ENCODE measurements at places on chromosomes 13 and 19.

DNA sequence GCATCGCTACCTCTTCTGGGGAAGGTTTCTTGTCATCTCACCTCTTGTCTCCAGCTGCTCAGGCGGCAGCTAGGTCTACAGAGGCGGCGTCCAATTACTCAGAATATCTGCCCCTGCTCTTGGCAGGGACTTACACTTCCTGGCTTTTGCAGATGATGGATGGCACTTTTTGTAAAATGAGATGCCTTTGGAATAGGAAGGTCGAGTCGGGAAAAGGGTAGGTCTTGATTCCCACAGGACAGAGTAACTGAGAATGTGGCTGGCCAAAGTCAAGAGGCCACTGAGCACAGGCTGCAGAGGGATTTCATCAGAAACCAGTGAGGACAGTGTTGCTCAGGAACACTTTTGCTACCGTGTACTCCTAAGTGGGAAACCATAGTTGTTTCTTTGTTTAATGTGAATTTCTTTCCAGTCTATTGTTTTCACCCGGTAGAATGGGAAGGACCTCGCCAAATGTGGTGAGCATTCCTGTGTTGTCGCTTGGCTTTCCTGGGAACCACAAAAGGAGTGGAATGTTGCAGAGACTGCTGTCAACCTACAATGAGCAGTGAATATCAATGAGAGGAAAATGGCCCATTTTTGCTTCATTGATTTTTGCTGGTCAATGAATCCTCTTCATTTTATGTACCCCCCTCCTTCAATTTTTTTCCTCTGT is 383.7 kb downstream of the HS6ST3 start:
- DNase-seq: no peak

DNA sequence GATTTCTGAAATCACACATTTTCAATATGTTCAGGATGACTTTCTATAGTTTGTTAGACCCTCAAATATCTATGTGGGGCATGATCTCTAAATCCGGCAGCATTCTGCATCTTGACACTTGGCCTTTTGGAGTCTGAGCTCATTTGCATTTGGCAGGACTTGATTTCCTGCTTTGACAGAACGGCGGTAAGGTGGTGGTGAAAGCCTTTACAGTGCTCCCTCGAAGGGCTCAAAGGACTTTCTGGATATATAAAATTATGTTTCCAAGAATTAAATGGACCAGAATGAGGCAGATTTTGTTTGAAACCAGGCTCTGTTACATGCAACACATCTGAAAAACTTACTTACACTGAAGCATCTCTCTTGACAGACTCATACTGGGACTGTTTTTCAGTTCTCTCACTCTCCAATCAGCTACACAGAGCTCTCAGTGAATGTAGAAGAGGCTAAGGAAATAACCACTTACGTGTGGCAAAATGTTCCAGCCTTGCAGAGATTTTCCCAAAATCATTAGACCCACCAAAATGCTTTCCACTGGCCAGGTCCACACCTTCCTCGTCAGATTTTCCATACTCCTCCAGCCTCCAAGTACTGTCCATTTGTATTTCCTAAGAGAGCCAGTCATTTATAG is 207.2 kb downstream of the SPRY2 start:
- no peak for DNase-seq

GRCh38 chr13:19632915-19633478 is 462 bp upstream of the MPHOSPH8 start:
- no peak for DNase-seq

GRCh38 chr13:36261976-36262375 is 35.6 kb downstream of the CCDC169 start:
- DNase-seq: no peak

DNA sequence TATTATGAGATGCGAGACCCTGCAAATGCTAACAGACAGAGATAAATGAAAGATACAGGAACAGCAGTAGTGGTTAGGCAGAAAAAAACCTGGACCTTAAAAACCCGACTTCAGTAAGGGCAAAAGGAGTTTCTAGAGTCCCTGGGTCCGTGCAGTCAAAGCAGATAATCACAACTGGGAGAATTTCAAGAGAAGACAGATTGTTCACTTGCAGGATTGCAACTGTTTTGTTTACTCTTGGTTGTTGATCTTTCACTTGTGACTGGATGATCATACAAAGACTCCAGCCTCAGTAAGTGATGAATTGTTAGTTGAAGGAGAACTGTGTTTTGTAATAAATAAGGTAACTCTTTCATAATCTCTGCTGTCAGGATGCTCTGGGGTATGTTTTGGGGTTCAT is 135.1 kb downstream of the GPC6 start:
- DNase-seq: no peak

DNA sequence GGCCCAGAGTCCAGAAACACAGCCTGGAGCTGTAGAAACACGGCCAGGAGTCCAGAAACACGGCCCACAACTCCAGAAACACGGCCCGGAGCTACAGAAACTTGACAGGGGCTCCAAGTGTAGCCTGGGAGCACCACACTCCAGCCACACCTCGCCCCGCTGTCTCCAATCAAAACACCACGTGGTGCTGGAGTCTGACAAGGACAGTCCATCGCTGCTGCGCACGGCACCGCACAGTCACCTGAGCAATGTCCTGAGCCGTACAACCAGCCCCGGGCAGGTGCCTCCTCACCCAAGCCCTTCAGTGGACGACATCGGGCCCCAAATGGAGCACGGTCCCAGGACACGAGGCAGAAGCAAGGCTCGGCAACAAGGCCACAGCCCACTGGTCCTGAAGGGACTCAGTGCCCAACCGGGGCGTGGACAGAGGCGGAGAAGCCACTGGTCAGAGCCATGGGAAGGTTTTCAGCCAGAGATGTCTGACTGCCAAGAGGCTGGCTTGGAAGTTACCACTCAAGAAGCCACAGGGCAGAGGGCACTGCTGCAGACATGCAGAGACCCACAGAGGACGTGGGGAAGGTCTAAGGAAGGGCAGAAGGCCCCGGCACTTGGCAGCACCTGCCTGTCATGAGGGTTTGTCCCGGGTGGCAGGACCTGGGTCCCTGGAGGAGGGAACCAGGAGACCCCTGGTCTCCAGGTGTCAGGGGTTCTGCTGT is 19.7 kb upstream of the PLPP2 start:
- no peak for DNase-seq

GRCh38 chr19:16896146-16897028 is 7.6 kb downstream of the F2RL3 start:
- DNase-seq: no peak

DNA sequence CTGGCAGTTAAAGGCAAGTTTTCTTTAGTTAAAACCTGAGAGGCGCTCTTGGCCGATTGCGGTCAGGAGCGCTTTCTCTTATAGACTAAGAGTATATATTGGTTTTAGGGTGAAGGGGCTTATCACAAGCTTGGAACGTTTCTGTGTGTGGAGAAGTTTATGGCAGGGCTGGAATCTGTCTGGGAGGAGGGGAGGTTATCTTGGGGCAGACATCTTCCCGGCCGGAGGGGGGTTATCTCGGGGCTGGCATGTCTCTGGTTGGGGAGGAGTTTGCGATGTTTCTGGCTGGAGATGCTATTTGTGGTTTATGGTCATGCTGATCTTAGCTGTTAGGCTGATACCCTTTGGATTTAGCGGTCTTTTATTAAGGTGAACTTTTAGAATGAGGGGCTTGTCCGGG is 18.3 kb downstream of the KDM4B start:
- no peak for DNase-seq

GRCh38 chr13:20499986-20500385 is 25.7 kb downstream of the CRYL1 start:
- DNase-seq: no peak

DNA sequence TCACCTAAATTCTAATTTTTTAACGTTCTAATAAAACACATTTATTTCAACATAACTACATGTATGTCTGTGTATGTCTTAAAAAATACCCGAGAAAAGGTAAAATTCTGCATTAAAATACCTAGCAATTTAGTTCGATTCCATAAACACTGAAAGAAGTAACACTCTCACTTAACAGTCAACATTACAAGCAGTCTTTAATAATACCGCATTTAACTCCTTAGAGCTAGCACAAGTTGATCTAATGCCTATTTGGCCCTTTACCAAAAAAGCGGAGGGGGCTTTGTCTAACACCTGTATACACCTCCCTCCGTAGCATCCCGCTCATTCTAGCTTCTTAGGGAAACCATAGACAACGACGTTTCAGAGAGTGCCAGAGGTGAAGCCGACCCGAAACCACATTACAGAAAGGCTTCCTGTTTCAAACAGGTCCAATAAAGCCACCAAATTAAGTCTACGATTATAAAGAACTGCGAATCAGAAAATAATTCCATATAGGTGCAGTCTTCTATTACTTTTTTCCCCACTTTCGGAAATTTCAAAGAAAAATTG is 1.2 kb downstream of the SPART start:
- DNase-seq: no peak

GRCh38 chr19:43519436-43520088 is 7.4 kb downstream of the ETHE1 start:
- peak; percentile 72 for DNase-seq

DNA sequence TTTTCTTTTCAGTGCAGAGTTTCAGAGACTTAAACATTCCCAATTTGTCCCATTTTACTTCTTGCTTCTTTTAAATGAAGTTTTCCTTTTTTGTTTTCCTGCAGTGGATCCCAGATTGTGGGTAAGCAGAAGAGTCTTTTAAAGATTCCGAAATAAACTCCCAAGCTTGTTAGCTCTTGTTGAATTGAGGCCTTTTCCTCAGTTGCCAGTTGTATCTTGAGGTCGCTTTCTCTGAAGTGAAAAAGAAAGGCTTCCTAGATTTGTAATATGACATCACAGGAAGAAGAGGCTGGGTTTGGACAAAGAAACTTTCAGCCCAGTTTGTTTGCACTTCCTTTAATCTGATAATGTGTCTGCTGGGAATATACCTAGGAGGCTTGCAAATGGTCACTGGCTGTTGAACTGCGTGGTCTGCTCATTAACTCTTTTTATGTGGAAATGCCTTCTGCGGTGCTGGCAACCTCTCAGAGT is at the start of gene LPAR6:
LPAR6 (minus strand) TSS at position 233 of the 471 bp plus-strand sequence. CDS start 690 bp downstream, outside the sequence.
- no peak for DNase-seq

- DNase-seq: no peak
Observed at GRCh38 chr13:51747438-51748434, 56.2 kb downstream of the DHRS12 start.

DNA sequence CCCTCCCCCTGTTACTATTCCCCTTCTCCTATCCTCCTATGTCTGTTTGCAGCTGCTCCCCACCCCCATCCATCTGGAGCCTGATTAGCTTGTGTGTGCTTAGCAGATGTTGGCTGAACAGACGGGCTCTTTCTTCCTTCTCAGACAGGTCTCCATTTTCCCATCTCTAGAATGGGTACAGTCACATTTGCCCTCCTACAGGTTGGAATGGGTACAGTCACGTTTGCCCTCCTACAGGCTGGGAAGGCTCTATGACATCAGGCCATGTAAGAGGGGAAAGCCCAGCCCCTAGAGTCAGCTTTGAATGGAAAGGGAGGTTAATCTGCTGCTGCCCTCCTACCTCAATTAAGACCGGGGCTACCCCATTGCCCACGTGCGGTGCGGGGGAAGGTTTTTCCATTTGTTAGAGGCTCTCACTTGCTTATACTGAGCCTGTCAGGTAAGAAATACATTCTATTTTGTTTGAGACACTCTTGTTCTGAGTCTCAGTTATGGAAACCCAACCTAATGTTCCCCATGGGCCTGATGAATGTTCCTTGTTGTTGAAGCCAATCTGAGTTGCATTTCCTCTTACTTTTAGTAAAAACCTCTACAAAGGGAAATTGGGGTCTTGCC is 2.2 kb upstream of the CLEC17A start:
- DNase-seq: no peak

- DNase-seq: no peak
Observed at GRCh38 chr13:72953391-72953965, 105.3 kb upstream of the KLF5 start.

DNA sequence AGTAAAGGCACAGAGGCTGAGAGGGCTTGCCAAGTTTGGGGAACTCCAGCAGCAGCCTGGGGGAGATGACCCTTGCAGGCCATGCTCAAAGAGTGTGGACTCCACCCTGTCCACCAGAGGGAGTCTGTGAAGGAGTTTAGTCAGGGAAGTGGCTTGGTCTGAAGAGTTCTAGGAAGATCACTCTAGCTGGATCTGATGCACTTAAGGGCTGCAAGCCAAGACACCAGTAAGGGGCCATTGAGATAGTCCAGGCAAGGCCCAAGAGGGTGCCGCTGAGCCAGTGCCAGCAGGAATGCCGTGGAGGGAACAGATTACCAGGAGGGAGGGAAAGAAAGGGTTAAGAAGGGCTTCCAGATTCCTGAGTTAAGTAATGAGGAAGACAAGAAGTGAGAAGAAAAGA is 68.7 kb downstream of the ZAR1L start:
- DNase-seq: peak; percentile 37

- no peak for DNase-seq
Observed at GRCh38 chr19:38850436-38850975, 720 bp upstream of the HNRNPL start.

DNA sequence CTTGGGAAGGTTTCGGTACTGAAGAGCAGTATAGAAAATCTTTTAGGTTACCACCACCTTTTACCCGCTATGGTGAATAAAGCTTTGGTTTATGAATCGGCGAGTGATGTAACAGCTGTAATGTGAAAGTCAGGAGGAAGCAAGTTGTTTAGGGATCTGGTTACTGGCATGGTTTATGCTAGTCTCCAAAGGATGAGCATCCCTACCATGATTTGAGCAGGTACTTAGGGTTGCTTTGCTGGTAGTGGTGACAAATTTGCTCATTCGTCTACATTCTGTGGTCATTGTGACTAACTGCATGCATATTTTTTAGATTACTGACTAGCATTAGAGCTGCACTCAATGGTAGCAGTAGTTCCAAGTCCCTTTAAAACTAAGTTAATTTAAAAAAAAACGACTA is 104.1 kb downstream of the FRY start:
- no peak for DNase-seq

DNA sequence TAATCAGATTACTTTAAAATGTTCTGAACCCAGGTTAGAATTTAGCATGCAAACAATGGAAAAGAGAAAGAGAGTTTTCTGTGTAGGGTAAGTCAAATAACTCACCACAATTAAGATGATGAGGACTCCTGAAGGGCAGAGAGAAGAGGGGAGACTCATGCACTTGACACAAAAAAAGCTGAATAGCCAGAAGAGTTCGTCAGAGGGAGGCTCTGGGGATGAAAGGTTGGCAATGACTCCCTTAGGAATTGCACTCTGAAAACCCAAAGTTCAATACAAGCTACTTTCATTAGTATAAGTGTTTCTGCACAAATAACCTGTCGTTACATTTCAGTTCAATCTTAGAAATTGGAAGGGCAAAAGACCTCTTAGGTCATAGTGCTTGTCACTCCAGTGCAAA is 434.4 kb upstream of the PCDH9 start:
- DNase-seq: no peak

DNA sequence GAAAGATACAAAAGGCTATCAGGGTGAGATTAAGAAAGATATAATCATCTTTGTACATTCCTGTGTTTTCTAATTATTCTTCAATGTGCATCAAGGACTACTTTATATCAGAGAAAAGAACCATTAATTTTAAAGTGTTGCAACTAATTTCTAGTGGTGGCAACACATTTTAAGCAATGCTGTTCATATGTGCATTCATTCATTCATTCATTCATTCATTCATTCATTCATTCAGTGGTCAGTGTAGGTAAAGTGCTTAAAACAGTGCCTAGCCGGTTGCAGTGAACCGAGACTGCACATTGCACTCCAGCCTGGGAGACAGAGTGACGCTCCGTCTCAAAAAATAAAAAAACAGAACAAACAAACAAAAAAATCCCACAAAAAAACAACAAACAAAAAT is 155.7 kb upstream of the ZNF536 start:
- DNase-seq: no peak

GRCh38 chr19:28670836-28671235 is 542.1 kb downstream of the UQCRFS1 start:
- DNase-seq: no peak

GRCh38 chr13:33583398-33583797 is 234.6 kb upstream of the RFC3 start:
- no peak for DNase-seq

Measured in MM.1S (cell line).